ENCODE measurements at places on chromosomes 12 and 14.

DNA sequence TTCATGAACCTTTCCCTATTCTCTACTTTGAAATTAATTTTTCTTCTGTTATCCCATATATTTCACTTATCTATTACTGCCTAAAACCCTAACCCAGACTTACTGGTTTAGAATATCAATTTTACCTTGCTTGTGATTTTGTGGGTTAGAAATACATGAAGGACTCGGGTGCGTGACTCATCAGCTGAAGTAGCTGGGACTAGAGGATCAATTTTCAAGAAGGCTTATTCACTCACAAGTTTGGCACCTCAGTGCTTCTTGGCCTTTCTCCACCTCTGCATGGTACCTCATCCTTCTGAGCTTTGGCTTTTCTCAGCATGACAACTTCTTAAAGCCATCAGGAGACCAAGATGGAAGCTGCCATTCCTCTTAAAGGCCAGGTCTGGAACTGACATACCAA is 57.8 kb downstream of the TMEM117 start:
- no peak for DNase-seq

- no peak for DNase-seq
Observed at GRCh38 chr14:100374876-100375265, 51.7 kb downstream of the SLC25A47 start.

DNA sequence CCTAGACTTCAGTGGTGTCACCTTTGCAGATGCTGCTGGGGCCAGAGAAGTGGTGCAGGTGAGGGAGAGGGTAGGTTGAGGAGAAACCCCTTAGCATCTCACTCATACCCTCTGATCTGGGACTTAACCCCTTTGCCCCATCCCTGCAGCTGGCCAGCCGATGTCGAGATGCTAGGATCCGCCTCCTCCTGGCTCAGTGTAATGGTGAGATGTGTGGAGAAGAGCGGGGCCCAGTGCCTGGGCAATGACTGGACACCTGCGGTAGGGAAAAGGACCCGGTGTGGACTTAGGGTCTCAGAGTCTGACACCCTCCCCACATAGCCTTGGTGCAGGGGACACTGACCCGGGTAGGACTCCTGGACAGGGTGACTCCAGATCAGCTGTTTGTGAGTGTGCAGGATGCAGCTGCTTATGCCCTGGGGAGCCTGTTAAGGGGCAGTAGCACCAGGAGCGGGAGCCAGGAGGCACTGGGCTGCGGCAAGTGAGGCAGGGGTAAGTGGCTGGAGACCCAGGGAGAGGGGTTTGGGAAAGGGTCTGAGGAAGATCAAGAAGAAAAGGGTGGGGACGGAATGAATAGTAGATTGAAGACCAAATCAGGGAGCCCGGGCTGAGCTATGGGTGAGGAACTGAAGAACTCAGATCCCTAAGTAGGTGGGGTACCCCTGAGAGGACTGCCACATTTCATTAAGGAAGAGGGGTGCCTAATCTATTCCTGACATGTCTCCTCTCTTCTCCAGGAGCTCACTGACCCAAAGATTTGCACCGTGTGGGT is 7.6 kb downstream of the B4GALNT1 start:
- no peak for DNase-seq

DNA sequence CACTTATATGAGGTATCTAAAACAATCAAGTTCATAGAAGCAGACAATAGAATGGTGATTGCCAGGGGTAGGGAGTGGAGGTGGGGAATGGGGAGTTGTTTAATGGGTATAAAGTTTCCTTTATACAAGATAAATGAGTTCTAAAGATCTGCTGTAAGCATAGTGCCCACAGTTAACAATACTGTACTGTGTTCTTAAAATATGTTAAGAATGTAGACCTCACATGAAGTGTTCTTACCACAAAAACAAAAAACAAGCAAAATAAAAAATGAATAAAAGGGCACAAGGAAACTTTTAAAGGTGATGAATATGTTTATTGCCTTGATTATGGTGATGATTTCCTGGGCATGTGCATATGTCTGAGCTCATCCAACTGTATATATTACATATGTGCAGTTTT is 211.8 kb downstream of the MSRB3 start:
- DNase-seq = no peak

GRCh38 chr12:32016680-32017482 is 57.7 kb downstream of the RESF1 start:
- no peak for DNase-seq

DNA sequence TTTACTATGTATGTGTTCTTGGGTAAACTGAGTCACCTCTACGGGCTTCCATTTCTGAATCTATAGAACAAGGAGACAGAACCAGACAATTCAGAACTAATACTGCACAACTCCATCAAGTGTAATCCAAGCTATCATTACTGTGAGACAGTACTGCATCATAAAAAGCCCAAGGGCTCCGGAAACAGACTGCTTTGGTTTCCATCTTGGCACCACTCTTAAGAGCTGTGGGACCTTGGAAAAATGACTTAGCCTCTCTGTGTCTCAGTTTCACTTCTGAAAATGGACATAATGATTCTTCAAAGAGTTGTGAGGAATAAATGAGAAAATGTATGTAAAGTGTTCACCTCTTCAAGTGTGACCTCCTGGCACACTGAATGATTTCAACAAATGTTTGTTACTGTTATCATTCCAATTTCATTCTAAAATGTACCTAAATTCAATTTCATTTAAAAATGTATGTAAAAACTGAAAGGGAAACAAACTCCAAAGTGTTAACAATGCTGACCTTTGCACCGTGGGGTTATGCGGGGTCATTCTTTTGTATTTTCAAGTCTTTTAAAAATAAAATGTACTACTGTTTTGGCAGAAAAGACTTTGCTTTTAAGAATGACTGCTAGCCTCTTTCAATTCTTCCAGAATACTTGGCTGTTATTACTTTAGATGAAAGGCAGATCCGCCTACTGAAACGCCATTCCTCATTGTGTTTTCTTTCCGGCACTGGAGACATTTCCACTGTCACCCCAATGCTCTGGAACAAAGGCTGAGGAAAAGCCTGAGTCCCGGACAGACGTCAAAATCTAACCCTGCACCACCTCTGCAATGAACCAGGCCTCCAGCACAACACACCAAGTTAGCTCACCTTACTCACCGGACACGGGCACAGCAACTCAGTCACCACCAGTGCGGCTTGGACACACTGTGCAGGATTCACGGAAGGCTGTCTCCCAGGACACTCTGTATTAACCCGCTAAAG is 62.8 kb downstream of the TMCC3 start:
- DNase-seq = no peak

GRCh38 chr14:68444449-68445168 is 348.3 kb downstream of the ZFP36L1 start:
- no peak for DNase-seq

Data from activated gamma-delta T cell treated with Interleukin-2 at 50 U/mL for 16 hours (primary cell).